ENCODE measurements at places on chromosomes 12 and 14.

GRCh38 chr14:102218688-102219087 lies 79.0 kb downstream of the WDR20 start:
- DNase-seq: no peak

- no peak for DNase-seq
These were observed 41.3 kb upstream of the TMTC2 start for GRCh38 chr12:82645414-82645813.

DNA sequence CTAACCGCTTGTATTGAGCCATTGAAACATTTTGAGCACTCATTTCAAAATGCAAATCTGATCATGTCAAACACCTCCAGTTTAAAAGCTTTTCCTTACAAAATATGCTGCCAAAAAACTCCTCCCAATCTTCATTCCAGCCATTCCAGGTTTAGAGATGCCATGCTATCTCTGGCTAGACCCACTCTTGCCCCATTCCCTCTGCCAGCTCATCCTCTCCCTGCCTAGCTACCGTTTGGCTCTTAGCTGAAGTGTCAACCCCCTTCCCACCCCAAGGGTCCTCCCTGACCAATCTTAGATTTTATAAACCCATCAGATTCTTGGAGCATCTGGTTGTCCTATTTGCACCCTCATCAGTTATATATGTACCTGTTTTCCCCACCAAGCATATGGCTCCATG lies 75.0 kb downstream of the SCAF11 start:
- DNase-seq: no peak

GRCh38 chr12:79841248-79841877 lies 93.5 kb downstream of the PPP1R12A start:
- no peak for DNase-seq

- DNase-seq: no peak
These were observed 37.4 kb downstream of the RCOR1 start for GRCh38 chr14:102629808-102630350.

- DNase-seq: no peak
These were observed 113.3 kb upstream of the ATP2B1 start for GRCh38 chr12:89821896-89822295.

GRCh38 chr12:68911197-68911718 lies 21.7 kb downstream of the CPM start:
- DNase-seq: no peak

- DNase-seq: no peak
These were observed 6.6 kb downstream of the TSPAN19 start for GRCh38 chr12:85029456-85029855.

- no peak for DNase-seq
These were observed 593 bp downstream of the PIP4P1 start for GRCh38 chr14:20460458-20461224.

DNA sequence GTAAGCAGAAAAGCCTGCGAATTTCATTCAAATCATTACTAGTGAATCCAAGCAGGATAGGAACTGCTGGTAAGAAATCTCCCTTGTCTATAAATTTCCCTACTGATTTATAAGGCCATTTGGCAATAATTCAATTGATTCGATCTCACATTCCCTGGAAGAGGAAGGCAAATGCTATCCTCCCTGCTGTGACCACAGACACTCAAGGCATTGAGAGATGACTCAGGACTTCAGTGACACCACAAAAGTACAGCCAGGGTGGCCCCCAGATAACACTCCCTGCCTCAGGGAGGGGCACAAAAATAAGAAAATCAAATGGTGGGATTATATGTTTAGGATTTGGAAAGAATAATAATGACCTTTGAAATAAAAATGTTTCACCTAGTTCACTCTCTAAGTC lies 162.7 kb downstream of the GRIP1 start:
- DNase-seq: no peak

DNA sequence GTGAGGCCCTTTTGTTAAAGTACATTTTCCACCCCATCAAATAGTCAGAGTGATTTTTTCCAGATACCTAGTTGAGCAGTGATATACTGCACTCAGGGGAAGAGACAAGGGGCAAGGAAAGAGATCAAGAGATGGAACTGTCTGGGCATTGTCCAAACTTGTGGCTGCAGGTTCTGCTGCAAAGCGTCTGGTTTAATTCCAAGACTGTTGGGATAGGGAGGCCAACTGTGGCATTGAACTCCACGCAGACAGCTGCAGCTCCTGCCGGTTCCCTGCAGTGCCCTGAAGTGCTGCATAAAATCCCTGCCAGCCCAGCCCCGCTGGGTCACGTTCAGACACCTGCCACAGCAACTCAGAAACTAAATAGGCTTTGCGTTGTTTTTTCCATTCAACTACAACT lies 30.5 kb downstream of the RPH3A start:
- DNase-seq: no peak

GRCh38 chr14:105026033-105026785 lies 5.3 kb upstream of the CDCA4 start:
- DNase-seq: no peak

- no peak for DNase-seq
These were observed 445.8 kb downstream of the ATP23 start for GRCh38 chr12:58387199-58387598.

DNA sequence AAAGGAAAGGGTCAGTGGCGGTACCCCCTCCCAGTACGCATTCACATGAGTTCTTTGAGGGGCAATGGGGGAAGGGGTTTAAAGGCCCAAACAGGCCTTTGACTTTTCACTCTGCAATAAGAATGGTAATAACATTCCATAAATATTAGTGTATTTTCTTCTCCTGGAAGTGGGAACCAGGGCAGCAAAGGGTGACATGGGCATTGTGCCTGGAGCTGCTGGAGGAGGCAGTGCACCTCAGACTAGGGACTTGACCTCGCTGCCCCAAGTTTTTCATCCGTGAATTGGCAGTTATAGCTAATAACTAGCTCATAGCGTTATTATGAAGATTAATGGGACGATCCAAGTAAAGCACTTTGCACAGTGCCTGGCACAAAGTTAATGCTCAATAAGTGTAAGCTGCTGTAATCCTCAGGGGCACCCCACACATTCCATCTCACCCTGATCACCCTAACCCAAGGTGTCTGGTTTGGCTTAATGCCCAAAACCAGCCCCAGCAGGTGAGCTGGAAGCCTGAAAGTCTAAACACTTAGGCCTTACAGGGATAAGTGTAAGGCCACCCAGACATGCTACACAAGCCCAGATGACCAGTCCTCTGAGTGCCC lies 2.8 kb upstream of the KCNH3 start:
- DNase-seq: no peak

- DNase-seq: no peak
These were observed 104.0 kb downstream of the GPR135 start for GRCh38 chr14:59360923-59361794.

- no peak for DNase-seq
These were observed 3.9 kb downstream of the MYRFL start for GRCh38 chr12:69828897-69829296.

DNA sequence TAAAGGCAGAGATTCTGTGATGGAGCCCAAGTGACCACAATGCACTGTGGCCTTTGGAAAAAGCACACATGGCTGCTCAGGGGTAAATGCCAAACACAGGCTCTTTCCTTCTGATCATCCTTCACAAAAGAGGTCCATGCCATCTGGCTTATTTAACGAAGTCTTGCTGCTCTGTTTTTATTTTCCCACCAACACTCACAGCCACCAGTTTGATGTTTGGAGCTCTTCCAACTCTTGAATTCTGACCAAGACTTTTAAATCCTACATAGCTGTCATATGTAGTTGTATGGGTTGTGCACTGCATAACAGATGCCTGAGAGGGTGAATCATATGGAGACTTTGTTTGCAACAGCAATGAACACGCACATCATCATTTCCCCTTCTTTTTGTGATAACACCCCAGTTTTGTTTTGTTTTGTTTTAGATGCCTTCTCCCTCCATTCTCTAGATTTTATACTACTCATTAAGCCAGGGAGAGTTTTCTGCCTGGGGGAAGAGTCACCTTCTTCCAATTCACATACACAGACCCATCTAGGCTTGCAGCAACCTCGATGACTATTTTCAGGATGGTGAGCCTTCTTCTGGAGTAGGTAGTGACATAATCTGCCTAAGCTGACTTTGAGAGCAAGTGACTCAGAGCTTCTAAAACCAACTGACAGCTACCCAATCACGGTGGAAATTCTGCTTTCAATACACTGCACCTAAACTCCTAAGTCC lies 145.2 kb upstream of the WSCD2 start:
- DNase-seq: no peak

DNA sequence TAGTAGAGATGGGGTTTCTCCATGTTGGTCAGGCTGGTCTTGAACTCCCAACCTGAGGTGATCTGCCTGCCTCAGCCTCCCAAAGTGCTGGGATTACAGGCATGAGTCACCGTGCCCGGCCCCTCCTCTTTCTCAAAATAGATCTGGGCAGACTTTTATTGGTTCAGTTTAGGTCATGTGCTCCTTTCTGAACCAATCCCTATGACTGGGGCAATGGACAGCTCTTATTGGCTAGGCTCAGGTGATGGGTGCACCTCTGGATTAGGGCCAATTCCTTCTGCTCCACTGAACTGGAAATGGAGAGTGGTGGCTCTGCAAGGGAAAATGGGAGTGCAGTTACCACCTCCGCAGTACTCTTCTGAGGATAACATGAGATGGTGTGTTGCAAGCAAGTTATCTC lies 6.2 kb upstream of the ATP6V0A2 start:
- no peak for DNase-seq

- no peak for DNase-seq
These were observed 116.4 kb upstream of the CCND2 start for GRCh38 chr12:4157122-4157521.

DNA sequence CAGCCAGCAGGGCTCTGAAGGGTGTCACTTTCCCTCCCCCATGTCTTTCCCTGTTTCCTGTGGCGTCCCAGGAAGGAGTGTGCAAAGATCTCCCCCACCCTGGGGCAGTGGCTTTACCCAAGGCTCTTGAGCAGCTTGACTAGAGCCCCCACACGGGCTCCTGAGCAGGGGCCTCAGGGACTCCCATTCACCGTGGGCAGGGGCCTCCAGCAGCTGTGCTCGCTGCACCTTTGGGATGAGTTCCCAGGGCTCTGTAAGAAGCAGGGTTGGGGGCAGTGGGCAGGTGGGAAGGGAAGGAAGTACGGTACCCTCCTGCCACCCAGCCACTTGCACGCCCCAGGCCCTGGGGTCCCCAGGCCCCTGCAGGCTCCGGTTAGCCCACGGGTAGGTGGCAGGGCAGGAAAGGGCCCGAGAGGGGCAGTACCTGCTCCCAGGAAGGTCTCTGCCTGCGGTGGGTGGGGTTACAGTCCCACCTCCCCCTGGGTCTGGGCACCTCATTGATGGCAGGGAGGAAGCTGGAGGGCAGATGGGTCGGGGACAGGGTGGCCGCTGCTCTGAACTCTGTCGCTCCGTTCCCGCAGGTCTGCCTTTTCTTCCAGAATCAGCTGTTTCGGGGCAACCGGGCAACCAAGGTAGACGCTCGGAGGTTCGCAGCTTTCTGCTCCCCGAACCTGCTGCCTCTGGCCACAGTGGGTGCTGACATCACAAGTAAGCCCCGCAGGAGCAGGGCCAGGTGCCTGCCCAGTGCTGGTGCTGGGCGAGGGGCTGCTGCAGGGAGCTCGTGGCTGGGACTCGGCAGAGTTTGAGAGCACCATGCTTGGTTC lies 13.0 kb downstream of the ASPG start:
- no peak for DNase-seq

- no peak for DNase-seq
These were observed 153.7 kb downstream of the SLC25A21 start for GRCh38 chr14:37018571-37019240.

- DNase-seq: no peak
These were observed 5.1 kb upstream of the NKX2-1 start for GRCh38 chr14:36524874-36525745.

DNA sequence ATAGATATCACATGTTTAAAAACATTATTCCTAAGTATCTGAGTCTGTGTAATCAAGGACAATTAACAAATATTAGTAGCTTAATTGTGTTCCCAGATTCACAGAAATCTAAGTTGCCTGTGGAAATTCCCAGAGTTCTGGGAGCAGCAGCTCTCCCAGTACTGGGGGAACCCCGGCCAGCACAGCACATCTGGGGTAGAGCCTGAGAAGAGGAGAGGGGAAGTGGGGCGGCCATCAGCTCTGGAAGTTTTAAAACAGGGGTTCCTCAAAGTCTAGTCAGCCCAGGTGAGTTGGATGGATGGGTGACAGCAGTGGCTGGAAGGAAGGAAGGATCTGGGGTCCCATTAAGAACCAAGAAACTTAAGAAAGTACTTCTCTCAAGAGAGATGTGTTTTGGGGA lies 24.6 kb downstream of the PRICKLE1 start:
- DNase-seq: no peak

DNA sequence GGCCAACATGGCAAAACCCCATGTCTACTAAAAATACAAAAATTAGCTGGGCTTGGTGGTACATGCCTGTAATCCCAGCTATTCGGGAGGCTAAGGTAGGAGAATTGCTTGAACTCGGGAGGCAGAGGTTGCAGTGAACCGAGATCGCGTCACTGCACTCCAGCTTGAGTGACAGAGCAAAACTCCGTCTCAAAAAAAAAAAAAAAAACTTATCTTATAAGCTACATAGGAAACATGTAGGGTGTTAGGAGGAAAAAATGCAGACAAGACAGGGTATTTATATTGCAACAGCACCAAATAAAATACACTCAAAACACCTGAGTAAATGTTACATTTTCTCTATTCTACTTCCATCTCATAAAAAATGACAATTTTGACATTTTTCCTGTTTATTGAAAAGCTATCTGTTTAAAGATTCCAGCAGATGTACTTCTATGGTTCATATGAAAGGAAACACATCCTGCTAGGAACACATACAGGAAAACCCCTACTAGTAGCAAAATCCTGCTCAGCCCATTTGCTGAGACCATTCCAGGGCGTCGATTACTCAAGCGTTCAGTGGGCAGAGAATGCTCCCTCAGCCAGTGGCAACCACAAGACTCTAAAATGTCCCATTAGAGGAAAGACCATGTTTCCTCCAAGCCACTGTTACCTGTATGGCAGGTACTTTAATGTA lies 19.7 kb downstream of the CORO1C start:
- no peak for DNase-seq

GRCh38 chr14:35375558-35376025 lies 29.0 kb downstream of the NFKBIA start:
- peak; percentile 25 for DNase-seq

DNA sequence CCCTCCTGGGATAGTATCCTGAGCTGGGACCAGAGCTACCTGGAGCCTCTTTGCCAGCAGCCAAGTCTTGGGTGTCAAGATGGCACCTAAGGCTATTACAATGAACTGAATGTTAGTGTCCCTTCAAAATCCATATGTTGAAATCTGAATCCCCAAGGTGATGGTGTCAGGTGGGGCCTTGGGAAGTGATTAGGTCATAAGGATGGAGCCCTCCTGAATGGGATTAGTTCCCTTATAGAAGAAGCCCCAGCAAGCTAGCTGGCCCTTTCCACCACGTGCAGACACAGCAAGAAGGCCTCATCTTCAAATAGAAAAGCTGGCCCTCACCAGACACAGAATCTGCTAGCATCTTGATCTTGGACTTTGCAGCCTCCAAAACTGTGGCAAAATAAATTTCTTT lies 12.4 kb downstream of the NFKBIA start:
- no peak for DNase-seq

- no peak for DNase-seq
These were observed 8.8 kb downstream of the PPM1A start for GRCh38 chr14:60257865-60258264.

DNA sequence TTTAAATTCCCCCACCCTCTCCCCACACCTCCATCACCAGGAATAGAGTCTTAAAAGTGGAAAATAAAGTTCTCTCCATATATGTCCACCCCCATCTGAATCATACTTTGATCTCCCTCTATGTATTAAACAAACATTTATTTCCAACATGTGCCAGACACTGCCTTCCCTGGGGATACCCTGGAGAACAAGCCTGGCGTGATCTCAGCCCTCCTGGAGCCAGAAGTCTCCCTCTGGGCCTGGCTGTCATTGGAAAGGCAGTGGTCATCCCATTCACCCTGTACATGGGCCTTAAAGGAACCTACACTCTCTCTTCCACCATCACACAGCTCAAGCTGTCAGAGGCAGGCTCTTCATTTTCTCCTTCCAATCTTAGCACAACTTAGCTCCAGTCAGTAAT lies 143.6 kb downstream of the EMP1 start:
- no peak for DNase-seq

Data from omental fat pad (tissue), 4 donors.